Stimulated activated CD4-positive, alpha-beta T cell treated with anti-CD3 and anti-CD28 coated beads, Interleukin-4, amount 100 ng/mL, for 24 hours (primary cell): ENCODE measurements at places on chromosomes 13 and 19.
A peak's percentile ranks its signal among the peaks of the same experiment; 100 is the strongest.

DNA sequence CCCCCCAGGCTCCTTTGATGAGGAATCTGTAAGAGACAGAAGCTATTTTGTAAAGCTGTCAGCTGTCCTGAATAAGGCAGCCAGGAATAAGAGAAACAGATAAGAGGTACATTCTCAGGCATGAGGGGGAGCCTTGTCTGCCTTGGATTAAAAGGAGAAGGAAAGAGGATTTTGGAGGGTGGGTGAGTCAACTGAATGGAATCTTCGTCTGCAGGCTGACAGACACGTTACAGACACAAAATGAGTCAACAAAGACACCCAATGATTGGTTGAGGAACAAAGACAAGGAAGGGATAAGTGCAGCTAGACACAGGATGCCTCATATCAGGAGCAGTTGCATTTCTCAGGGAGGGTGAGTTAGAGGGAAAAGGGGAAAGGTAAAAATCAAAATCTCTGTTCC is 162.5 kb downstream of the OLFM4 start:
- no peak for DNase-seq

DNA sequence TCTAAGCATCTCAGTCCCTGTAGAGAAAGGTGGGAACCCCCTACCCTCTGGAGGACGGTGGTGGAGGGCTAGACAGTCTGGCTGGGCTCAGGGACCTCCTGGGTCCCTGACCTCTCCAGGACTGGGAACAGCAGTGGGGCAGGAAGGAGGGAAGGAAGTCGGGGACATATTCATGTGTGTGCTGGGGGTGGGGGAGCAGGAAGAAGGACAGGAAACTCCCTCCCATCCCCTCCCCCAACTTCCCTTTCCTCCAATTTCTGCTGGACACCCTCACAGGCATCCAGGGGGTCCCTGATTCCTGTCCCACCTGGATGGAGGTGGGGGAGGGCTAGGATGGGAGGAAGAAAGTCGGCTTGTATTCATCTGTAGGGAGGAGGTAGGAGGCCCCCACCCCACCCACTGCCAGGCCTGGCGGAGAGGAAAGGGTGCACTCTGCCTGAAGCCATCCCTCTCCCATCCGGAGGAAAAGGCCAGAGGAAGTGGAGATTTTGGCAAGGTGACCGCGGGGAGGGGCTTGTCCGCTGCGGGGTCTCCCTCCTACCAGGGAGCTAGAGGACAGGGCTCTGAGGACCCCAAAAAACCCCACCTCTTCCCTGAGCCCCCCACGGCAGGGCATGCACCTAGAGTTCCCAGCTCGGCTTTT is 2.3 kb downstream of the NOVA2 start:
- DNase-seq: no peak

DNA sequence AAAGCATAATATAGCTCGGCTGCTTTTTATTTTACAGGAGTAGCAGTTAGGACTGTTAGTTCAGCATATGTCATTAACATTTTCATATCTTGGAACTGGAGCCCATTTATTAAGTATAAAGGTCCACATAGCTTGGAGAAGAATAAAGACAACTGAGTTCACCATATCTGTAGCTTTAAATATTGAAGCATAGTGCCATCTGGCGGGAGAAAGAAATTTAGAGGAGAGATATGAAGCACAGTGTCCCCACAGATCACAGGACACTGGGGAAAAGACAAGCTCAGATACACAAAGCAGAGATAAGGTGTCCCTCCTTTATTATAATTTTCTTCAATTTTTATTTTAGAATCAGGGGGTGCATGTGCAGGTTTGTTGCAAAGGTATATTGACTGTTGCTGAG is 104.7 kb upstream of the FREM2 start:
- no peak for DNase-seq

DNA sequence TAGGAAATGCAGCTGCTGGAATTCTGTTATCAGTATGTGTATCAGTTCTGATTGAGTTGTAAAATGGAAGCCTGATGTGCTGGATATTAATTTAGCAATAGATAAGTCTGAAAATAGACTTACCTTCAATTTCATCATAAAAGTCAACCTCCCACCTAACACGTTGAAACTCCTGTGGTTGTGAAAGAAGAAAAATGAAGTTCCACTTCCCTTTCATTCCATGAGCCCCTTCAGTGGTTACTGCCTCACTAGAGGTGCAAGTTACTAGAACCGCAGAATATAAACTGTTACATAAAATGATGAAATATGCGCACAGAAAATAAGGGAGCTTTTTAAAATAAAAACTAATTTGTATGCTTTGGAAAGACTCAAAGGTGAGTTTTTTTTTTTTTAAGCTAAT is 249.2 kb downstream of the SHISA2 start:
- no peak for DNase-seq

DNA sequence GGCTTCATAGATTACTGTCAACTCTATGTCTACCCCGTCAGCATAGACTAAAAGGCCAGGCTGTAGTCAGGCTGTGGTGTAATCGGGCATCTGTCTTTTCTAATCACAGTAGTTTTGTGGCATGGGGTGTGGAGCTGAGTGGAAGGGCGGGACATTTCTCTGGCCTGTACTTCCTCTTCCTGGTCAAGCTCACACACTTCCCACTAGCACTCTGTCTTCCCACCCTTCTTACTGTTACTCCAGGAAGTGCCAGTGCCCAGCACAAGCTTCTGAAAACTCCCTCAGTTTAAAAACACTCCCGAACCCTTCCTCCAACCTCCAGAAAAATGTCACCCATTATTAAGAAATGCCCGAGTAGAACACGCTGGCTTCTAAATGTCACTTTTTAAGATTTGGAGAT is 229.8 kb downstream of the KLF5 start:
- no peak for DNase-seq

DNA sequence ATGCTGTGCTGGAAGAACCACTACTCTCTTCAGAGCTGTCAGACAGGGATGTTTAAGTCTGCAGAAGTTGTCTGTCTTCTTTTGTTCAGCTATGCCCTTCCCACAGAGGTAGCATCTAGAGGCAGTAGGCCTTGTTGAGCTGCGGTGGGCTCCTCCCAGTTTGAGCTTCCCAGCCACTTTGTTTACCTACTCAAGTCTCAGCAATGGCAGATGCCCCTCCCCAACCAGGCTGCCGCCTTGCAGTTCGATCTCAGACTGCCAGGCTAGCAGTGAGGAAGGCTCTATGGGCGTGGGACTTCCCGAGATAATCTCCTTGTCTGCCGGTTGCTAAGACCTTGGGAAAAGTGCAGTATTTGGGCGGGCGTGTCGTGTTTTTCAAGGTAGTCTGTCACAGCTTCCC is 42.1 kb upstream of the UQCRFS1 start:
- DNase-seq: no peak

DNA sequence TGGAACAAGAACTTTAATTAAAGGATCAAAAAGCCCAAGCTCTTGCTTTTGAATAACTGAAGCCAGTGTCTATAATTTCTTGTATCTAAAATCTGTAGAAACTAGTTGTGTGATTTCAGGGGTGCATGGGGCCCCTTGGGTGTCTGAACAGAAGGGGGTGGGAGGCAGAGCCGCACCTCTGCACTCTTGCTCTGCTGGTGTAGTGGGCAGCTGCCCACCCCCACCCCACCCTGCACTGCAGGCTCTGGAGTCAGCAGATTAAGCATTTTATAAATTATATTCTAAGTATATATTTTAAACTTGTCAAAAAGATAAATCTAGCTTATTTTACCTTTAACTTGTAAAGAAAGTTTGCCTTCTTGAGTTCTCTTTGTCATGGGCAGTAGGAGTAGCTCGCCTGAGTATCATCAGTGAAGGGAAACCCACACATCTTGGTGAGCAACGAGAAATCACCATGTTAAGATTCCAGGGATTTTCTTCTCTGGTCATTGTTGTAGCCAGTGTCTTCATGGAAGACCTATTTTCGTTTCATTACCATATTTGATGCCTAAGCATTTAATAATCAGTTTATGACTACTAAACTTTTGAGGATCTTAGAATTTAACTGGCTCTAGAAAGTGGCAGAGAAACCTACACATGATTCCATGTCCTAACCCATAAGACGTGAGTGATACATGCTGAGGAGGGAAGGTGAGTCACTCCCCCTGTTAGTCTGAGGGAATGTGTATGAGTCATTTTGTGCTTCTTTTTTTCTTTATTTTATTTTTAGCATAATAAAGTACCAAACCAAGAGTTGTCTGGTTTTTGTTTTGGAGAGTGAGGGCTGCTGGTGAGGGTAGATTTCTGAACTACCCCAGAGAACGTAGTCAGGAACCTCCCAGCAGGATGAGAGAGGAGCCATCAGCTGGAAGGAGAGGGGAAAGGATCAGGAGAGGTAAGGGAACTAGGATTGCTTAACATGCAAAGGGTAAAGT is 7.7 kb downstream of the UBE2L5 start:
- peak; percentile 66 for DNase-seq

DNA sequence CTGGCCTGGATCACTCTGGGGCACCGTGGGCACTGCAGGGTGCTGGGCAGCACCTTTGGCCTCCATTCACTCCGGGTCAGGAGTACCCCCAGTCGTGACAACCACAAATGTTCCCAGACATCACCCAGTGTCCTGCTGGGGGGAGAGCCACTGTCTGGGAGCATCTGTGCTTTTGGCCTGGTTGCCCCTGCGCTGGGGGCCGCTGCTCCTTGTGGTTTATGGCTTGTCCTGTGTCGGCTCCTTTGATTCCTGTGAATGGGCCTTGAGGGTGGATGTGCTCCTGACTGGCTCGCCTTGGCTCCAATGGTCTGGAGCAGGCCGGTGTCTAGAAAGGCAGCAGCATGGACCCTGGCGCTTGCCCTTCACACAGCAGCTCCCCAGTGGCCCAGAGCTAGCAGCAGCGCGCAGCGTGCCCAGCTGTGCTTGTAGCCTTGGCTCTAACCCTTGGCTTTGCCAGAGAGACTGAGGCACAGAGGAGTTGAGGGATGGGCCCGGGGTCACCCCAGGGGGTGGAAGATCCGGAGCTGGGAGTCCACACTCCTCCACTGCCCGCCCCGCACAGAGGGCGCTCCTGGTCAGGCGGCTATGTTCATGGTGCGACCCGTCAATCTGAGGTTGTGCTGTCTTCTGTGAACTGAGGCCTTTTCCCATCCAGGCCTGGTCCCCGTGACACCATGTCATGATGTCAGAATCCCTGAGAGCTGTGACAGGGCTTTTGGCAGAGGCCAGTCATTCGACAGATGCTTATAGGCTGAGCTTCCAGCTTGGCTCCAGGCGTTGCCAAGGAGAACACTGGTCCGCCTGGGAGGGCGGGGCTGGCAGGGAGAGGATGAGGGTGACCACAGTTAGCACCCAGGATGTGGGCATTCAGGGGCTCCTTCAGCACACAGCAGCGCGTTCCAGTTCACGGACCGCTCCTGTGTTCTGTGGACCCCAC is 4.1 kb downstream of the DAZAP1 start:
- DNase-seq: no peak

DNA sequence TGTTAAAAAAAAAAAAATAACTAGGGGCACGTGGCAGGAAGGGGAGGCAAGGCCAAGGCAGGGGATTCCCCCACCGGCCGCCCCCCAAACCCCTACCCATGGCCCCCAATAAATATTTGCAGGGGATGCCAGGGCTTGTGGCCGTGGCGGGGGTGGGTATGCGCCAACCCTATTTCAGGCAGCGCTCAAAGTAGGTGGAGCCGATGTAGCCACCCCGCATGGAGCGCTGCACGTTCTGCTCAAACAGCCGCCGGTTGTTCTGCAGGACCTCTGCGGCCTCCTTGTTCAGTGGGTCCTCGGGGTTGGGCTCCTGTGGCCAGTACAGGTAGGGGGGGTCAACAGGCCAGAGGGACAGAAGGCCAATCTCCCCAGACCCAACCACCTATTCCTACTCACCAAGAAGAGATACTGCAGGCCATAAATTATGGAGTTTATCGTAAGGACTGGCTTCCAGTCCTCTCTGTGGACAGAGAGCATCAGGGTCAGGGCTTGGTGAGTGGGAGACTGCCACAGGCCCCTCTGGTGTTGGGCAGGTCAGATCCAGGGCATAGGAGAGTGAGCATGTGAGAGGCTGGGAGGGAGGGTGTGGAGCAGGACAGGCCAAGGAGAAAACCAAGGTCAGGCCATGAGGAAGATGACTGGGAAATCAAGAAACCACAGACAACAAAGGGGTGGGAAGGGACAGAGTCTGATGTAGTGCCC is 1.2 kb upstream of the CHMP2A start:
- DNase-seq: no peak

- DNase-seq: no peak
These were observed 118.7 kb downstream of the ATP11A start for GRCh38 chr13:112808377-112809140.

GRCh38 chr13:52348071-52348470 is 57.9 kb downstream of the THSD1 start:
- no peak for DNase-seq

DNA sequence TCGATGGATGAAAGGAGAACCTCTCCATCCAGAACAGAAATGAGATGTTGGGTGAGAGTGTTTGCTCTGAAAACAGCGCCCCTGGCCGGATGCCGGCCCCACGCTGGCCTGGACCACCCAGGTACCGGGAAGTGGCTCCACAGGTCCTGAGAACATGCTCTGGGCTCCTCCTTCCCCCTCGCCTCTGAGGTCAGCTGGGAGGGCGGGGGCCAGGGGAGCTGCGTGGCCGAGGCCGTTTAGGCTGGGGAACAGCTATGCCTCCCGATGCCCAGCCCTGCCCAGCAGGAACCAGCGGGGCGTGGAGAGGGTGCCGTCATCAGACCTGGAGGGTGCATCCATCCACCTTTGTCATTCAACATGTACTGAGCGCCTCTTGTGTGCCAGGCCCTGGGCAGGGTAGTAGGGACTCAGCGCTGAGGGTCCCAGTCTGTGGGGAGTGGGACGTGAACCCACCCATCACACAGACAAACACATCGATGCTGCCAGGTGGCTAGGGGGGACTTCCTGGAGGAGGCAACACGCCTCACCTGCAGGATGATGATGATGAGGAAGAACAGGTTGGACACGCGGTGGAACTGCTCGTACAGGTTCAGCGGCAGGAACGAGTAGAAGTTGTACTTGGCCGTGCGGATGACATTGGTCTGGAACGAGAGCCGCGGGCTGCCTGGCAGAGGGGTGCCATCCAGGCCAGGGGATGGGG is 4.2 kb downstream of the ATP8B3 start:
- no peak for DNase-seq

DNA sequence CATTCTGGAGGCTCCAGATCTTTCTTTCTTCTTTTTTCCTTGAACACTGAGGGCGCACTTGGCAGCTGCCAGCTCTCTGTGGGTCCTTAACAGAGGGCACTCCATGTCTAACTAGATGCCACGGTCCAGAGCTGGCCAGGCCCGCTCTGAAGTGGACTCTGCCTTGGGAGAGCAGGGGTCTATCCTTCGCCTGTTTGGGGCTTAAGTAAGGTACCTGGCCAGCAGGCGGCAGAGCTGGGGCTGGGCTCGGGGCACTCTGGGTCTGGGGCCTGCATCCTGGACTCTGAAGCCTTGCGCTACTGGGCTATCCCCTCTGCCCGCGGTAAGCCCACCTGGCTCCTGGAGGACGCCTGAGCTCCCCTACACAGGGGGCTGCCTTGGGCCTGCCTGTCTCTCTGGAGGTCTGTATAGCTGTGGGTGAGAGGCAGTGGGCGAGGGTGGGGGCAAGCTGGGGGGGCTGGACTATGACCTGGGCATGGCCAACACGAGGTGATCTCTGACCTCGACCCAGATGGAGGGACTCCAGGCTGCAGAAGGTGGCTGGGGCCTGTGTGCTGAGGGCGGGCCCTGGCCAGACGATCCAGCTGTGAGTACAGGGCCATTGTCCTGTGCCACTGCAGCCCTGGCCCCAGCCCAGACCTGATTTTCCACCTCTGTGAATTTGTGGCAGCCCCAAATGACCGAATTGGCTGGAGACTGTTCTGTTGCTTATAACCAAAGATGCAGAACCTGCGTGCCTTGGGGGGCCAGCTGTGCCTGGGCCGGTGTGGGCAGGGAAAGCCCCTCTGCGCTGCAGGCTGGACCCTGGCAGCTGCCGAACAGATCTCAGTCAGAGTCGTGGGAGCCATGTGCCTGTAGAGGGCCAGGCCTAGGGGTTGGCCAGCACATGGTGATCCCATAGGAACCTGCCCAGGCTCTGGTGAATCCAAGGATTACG is 26.5 kb downstream of the CEBPG start:
- DNase-seq: no peak

GRCh38 chr19:51417107-51417809 is at the start of gene SIGLEC10:
SIGLEC10 (minus strand) TSS chr19:51417642; CDS start chr19:51417581, 61 bp downstream.
- peak; percentile 39 for DNase-seq
